Activated naive CD4-positive, alpha-beta T cell treated with Interleukin-2 at 50 U/mL for 16 hours (primary cell): ENCODE measurements at places on chromosomes 16 and 17.

GRCh38 chr17:3959921-3960601 is 4.2 kb downstream of the ATP2A3 start:
- no peak for DNase-seq

DNA sequence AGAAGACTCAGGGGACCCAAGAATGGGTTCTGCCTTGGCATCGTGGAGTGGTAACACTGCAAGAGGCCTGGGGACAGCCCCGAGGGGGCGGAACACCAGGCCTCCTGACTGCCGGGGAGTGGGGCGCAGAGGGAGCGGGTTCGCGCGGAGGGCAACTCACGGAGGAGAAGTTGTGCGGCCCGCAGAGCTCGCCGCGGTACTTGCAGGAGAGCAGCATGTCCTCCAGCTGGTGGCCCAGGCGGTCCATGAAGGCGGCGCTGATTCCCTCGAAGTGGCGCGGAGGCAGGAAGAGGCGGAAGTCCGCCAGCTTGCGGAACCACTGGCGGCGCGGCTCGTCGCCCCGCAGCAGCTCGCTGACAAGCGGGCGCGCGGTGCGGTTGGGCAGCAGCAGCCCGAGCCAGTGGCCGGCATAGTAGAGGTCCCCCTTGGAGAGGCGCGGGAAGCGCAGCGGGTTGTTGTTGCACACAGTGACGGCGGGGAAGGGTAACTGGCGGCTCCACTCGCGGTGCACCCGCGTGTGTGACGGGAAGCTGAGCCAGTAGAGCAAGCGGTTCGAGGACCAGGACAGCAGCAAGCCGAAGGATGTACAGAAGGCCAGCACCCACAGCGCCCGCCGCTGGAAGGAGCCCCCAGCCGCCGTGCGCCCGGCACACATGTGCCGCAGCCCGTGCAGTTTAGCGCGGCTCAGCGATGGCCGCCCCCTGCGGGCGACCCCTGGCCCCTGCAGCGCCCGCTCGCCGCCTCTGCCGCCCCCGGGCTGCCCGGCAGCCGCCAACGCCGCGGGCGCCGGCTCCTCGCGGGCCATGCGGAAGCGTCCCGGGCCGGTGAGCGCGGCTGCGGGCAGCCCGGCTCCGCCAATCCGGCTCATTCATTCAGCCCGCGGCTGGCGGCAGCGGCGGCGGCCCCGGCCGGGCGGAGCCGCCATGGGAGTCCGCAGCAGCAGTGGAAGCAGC is 1.6 kb downstream of the ASIC2 start:
- no peak for DNase-seq

DNA sequence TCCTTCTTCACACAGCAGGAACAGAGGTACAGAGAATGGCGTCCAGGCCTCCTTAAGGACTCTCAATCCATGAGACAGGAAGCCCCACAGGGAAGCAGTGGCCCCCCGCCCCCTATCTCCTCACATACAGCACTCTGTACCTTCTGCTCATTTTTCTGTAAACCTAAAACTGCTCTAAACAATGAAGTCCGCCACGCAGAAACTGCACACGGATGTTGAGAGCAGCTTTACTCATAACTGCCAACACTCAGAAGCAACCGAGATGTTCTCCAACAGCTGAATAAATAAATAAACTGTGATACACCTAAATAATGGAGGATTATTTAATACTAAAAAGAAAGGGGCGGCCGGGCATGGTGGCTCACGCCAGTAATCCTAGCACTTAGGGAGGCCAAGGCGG is 9.9 kb downstream of the TBC1D16 start:
- DNase-seq = no peak

DNA sequence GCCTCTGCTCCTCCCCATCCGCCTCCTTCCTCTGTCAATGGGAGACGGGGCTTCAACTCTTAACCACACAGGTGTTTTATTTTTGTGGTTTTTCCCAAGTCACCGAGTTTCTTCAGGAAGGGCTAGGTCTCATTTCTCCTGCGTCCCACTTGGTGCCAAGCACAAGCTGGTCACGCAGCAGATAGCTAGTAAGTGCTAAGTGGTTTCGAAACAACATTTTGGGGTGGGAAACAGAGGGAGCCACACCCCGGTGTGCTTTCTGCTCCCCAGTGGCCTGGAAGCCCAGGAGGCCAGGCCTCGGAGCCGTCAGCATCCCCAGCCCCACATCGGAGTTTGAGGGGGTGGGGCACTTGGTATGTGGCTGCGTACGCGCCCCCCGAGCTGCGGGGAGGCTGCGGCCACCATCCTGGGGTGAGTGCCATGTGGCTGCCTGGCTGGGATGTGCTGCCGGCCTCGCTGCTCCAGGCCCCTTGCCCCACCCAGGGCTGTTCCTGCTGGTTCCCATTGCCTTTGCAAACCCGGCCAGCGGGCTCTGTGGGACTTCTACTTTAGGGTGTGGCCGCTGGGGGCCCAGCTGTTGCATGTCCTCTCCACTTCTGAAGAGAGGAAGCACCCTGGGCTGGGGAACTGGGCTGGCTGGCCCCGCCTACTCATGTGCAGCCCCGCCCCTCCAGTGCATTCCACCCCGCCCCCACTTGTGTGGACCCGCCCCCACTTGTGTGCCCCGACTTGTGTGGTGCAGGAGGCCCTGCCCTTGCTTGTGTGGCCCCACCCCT is 55.6 kb downstream of the BAIAP2 start:
- DNase-seq = peak; percentile 30

- no peak for DNase-seq
These were observed 179.3 kb downstream of the UTP18 start for GRCh38 chr17:51439395-51440229.

- DNase-seq = no peak
These were observed 55.6 kb downstream of the PPM1E start for GRCh38 chr17:58811290-58811689.

GRCh38 chr17:35968520-35969054 is 12.7 kb downstream of the CCL16 start:
- DNase-seq = no peak

DNA sequence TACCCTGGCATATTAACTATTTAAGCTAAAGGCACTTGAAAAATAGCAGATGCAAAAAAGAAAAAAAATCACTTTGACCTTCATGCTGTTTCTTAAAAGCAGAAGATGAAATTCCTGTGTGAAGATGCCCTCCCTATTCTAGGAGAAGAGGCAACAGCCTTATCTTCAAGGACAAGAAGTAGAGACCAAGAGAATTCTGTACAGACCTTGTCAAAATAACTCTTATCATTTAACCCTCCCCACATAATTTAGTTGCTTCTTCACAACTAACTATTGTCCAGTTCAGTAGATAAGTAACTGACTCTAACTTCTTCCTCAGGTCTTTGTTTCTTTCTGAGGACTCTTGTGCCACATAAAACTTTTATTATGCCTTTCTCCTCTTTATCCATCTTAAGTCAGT is 72.0 kb upstream of the MARCHF10 start:
- no peak for DNase-seq

GRCh38 chr16:81816793-81817210 is 37.7 kb downstream of the PLCG2 start:
- DNase-seq = no peak

DNA sequence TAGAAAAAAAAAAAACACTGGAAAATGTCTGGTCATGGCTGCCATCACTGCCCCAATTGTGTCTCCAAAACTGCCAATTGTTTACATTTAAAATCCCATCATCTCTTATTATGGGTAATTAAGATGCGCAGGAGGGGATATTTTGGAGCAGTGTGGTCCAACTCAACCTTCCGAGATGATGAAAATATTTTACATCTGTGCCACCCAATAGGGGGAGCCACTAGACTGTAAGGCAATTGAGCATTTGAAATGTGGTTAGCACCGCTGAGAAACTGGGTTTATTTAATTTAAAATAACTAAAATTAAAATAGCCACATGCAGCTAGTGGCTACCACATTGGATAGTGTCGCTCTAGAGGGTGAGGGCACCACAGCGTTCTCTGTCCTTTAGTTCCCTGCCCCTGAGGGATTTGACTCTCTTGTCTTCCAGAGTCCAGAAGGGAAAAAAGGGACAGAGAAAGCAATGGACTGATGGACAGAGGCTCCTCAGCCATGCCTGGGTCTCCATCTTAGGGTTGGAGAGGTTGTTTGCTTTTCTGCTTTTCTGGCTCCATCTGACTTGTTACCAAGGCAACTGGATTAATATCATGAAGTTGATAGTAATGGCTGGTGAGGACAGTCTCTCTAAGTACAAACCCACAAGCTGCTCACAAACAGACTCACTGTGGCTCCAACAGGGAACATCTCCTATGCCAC is 3.5 kb downstream of the MPO start:
- no peak for DNase-seq

DNA sequence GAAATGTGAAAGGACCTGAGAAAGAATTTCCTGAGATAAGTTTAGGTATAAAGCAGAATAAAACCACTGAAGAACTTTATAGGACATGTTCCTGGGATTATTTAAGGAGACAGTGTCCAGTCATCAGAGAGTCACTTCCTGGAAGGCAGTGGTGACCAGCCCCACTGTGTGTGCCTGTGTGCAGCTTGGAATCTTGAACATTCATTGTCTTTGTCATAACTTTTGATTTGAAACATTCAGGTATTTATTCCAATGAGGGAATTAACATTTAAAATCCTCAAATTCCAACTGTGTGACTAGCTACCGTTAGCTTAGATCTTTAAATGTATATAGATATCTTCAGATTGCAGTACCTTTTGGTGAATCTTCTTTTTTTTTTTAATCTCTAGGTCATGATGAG is 61.7 kb upstream of the MRC2 start:
- DNase-seq = no peak

GRCh38 chr16:49382916-49383315 is 9.3 kb downstream of the C16orf78 start:
- no peak for DNase-seq

GRCh38 chr17:45883063-45883462 is 11.3 kb upstream of the MAPT start:
- no peak for DNase-seq

- no peak for DNase-seq
These were observed 25.0 kb downstream of the TMEM94 start for GRCh38 chr17:75481194-75482068.

GRCh38 chr16:2979669-2980226 is 498 bp downstream of the PKMYT1 start:
- DNase-seq = no peak

DNA sequence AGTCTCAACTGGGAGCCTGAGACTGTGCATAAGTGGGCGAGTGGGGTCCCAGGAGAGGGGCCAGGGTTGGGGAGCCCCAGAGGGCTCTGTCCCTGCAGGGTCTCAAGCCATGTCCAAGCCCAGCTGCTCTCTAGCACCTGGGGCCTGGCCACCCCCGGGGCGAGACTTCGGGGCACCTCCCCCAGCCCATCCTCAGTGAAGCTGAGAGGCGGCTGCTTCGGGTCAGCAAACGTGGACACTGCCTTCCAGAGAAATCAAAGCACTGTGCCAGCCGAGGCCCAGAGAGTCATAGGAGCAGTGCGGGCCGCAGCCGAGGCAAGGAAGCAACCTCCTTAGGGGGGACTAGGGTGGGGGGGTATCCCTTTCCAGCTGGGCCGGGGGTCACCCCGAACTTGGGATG is 77.5 kb downstream of the ENGASE start:
- DNase-seq = no peak

DNA sequence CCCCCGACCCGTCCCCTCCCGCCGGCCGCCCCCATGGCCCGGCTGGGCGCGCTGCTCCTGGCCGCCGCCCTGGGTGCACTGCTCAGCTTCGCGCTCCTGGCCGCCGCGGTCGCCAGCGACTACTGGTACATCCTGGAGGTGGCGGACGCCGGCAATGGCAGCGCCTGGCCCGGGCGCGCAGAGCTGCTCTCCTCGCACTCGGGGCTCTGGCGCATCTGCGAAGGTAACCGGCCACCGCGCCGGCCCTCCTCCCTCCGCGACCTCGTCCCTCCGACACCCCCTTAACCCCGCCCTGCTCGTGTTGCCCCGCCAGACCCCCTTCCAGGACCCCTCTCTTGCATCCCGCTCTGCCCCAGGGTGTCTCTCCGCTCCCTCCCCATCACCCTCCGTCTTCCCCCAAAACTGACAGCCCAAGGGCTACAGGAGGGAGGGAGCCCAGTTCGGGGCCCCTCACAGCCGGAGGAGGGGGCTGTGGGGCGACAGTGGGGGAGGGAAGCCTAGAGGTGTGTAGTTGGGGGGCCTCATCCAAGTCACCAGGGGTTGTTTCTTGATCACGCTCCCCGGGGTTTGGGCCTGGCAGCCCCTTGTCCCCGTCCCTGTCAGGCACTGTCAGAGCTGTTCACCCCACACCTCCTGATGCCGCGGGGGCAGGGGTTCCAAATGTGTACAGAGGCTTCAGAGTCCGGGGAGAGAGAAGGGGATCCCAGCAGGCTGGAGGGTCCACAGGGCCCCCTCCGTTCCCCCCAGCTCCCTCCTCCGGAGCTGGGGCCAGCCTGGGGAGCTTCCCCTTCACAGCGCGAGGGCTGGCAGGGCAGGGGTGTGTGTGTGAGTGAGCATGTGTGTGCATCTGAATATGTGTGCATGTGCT is 794 bp downstream of the TMEM235 start:
- no peak for DNase-seq

DNA sequence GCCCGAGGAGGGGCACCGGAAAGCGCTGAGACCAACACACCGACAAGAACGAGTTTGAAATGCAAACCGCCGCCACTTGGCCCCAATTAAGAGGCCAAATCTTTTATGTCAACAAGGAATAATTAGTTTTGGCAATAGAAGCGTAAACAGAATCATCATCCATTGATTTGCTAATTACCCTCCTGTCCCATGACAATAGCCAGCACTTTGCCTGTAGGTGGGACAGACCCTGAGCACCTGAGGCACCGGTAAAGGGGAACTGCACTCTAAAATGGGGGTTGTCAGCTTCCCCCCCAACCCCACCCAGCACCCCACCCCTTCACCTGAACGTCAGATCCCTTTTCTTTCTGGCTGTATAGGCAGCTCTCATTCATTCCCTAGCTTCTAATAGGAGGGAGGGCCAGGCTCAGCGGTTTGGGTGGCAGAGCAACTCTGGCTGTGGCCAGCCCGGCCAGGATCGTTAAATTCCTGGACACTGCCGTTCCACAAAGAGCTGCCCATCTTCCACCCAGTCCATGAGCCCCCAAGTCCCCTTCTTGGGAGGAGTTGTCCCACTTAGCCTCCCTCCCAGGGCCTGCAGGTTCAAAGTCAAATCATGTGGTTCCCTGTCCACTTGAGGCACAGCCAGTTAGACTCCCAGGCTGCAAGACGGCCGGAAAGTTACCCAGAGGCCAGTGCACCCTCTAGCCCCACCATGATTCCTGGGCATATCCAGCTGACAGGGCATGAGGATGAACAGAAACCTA is 45.8 kb downstream of the WNT3 start:
- no peak for DNase-seq

GRCh38 chr16:13727943-13728342 is 192.0 kb upstream of the ERCC4 start:
- DNase-seq = no peak

GRCh38 chr17:67041941-67042899 is 2.1 kb upstream of the CACNG1 start:
- no peak for DNase-seq

GRCh38 chr17:62588109-62588508 is 39.4 kb upstream of the MRC2 start:
- no peak for DNase-seq

- DNase-seq = no peak
These were observed 76.0 kb downstream of the IRX3 start for GRCh38 chr16:54210452-54211125.
